ENCODE measurements at places on chromosomes 11 and 22. TPM values are rescaled to one million over a fixed set of nuclear protein-coding genes. Genes with fewer than 3 reads are reported as not detected.

- DNase-seq, result peak; percentile 58
Measured at GRCh38 chr11:76793391-76794291, 10.5 kb downstream of the TSKU start.

DNA sequence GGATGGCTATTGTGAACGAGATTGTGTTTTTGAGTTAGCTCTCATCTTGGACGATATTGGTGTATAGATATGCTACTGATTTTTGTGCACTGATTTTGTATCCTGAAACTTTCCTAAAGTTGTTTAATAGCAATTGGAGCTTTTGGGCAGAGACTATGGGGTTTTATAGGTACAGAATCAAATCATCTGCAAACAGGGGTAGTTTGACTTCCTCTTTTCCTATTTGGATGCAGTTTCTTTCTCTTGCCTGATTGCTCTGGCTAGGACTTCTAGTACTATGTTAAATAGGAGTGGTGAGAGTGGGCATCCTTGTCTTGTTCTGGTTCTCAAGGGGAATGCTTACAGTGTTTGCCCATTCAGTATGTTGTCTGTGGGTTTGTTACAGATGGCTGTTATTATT is 8.9 kb upstream of the SCGB1D1 start:
- DNase-seq, result no peak

GRCh38 chr11:111879637-111879960 is 258 bp downstream of the CFAP68 start:
- no peak for DNase-seq

DNA sequence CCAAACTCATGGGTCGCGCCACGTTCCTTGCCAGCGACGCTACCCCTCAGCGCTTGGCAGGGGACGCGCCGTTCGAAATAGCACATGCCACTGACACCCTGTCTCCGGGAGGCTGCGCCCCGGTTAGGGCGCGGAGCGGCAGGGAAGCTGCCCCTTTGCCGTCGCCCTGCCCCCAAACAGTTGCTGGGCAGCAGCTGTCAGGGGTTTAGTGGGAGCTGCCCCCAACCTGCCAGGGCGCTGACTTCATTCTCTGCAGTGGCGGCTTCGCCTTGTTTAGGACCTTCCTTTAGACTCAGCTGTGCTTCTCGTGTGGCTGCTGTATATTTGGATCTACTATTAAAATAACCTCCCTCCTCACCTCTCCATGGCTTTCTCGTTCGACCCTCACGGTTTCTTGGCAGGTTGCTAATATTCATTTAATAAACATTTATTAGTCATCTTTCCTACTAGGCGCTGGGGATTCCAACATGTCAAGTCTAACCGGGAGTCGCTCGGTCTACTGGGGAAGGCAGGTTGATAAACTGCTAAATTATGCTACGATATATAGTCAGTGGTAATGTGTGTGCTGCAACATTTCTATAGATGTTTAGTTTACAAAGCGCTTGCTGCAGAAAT is 782 bp downstream of the TMEM109 start:
- peak; percentile 91 for DNase-seq

GRCh38 chr11:74538680-74539079 is 45.2 kb upstream of the LIPT2 start:
- no peak for DNase-seq

DNA sequence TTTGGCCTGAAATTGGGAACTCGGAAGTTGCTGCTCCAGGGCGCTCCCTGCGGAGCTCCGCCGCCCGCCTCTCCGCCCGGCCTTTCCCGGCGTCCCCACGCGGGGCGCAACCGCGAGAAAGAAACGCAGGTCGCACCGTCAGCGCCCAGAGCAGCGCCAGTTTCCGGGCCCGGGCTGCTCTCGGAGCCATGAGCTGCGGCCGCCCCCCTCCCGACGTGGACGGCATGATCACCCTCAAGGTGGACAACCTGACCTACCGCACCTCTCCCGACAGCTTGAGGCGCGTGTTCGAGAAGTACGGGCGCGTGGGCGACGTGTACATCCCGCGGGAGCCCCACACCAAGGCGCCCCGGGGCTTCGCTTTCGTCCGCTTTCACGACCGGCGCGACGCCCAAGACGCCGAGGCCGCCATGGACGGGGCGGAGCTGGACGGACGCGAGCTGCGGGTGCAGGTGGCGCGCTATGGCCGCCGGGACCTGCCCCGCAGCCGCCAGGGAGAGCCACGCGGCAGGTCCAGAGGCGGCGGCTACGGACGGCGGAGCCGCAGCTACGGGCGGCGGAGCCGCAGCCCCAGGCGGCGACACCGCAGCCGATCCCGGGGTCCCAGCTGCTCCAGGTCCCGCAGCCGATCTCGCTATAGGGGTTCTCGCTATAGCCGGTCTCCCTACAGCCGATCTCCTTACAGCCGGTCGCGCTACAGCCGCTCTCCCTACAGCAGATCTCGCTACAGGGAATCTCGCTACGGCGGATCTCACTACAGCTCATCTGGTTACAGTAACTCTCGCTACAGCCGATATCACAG is 521 bp downstream of the SRSF8 start:
- DNase-seq, result peak; percentile 92

- no peak for DNase-seq
Measured at GRCh38 chr22:42363892-42364291, 68.3 kb downstream of the NFAM1 start.

GRCh38 chr22:50699756-50700386 is 27.2 kb downstream of the SHANK3 start:
- DNase-seq, result no peak

GRCh38 chr11:3952715-3953114 is 97.3 kb downstream of the STIM1 start:
- DNase-seq, result no peak

DNA sequence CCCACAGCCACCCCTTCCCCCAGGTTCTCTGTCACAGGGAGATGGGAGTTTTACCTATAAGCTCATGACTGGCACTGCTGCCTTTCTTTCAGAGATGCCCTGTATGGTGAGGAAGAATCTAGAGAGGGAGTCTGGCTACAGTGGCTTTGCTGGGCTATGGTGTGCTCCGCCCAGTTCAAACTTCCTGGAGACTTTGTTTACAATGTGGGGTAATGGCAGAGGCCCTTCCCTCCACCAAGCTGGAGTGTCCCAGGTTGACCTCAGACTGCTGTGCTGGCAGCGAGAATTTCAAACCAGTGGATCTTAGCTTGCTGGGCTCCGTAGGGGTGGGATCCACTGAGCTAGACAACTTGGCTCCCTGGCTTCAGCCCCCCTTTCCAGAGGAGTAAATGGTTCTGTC is 143.5 kb downstream of the MSANTD4 start:
- no peak for DNase-seq

GRCh38 chr22:38298312-38299005 is 18.8 kb downstream of the CSNK1E start:
- no peak for DNase-seq

GRCh38 chr11:111634981-111635705 is 32.9 kb downstream of the SIK2 start:
- DNase-seq, result no peak

GRCh38 chr22:21923163-21923561 is 29.5 kb downstream of the PPM1F start:
- DNase-seq, result no peak

GRCh38 chr11:46239801-46240061 is 37.7 kb upstream of the CREB3L1 start:
- no peak for DNase-seq

DNA sequence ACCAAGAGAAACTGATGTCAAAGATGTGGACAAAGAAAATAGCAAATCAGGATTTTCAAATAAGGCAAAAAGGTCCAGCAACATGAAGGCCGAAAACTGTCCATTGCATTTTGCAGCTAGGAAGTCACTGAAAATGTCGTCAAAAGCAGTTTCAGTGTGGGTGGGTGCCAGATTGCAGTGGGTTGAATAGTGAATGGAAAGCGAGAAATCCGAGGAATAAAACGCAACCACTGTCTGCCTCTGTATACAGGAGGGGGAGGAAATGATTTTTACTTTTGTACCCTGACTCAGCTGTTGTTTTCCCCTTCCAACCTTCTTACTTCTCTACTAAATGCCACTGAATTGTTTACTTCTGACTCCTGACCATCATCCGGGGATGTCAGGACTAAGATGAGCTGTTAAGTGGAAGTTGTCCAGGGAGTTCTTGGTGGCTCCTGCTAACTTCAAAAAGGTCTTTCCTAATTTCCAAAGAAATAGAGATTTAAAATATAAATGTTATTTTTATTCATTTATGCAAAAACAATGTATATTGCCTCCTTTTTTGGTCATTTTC is 64.9 kb upstream of the BIRC3 start:
- DNase-seq, result no peak

- peak; percentile 28 for DNase-seq
Measured at GRCh38 chr11:21604564-21604963, 588.3 kb upstream of the ANO5 start.

DNA sequence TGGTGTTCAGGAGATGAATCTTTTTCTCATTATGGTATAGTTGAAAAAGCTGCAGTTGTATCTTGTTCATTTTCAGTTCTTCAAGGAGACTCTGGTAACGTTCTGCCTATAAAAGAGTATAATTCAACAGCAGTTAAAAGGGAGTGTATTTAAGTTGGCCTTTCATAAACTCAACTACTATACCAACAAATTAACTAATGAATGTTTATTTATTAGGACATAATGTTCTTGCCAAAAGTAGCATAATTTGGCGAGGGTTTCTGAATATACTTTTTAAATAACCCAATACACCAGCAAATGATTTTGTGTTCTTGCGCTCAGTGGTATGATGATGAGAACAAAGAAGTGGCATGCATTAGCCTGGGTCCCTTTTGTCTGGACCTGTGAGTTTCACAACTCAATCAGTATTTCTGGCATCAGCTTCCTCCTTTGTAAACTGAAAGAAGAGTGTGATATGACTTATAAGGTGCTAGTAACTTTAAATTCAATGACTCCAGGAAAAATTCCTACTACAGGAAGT is 10.9 kb downstream of the SMC1B start:
- no peak for DNase-seq

- no peak for DNase-seq
Measured at GRCh38 chr11:36110668-36111410, 167.0 kb downstream of the LDLRAD3 start.

DNA sequence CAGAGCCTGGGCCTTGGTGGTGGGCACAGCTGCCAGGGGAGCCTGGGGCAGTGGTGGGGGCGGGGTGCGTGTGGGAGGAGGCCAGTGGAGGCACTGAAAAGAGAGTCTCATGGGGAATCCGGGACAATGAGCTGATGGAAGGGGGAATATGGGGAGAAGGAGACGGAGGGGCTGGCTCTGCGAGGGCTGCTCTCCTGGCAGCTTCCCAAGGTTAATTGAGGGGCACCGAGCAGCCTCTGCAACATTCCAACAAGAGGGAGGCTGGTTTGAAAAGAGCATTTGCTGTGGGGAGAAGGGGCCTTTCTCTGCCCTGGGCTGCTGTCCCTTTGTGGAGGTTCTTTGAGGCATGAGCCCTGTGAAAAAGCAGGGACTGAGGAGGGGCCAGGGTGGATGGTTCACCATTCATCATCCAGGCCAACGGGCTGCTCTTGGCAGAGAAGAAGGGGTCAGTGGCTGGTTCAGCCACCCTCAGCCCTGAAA is 9.4 kb upstream of the IGSF9B start:
- peak; percentile 49 for DNase-seq

DNA sequence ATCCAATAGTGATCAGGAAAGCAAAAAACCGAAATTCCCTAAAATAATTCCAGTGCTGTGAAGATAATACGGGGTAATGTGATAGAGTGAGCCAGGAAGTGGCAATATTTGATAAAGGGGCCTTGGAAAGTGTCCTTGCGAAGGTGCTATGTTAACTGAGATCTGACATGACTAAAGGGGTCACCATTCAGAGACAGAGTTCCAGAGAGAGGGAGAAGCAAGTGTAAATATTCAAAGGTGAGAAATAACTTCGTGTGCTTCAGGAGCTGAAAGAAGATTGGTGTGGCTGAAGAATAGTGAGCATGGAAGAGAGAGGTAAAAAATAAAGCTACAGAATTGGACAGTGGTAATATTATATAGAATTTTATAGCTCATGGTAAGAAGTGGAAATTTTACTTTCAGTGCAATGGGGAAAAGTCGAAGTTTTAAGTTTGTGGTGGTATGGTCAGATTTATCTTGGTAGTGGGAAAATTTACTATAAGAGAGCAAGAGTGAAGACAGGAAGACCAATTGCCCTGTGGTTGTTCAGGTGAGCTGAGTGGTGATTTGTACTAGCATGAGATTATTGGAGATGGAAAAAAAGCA is 164.5 kb downstream of the JRKL start:
- DNase-seq, result no peak

GRCh38 chr11:6238902-6239301 is at the start of gene CNGA4:
TSS of gene CNGA4 (plus strand) at chr11:6239089. CDS start at chr11:6239207, 118 bp downstream.
- DNase-seq, result no peak

DNA sequence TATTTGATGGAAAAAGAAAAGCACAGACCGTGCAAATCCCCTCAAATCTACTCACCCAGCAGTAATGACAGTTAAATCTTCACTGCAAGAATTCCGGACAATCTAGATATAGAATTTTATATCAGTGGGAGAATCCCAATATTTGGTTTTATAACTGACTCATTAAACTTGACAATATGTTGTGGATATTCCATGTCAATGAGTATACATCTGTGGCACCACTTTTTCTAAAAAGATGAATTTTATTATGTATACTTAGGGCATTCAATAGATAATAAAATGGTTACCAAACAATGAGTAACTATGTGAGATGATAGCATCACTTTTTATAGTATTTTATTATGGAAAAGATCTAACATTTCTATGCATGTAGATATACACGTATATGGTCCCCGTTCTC is 79.9 kb downstream of the OSBP2 start:
- DNase-seq, result no peak

GRCh38 chr11:127130321-127130720 is 129.8 kb upstream of the KIRREL3 start:
- no peak for DNase-seq

DNA sequence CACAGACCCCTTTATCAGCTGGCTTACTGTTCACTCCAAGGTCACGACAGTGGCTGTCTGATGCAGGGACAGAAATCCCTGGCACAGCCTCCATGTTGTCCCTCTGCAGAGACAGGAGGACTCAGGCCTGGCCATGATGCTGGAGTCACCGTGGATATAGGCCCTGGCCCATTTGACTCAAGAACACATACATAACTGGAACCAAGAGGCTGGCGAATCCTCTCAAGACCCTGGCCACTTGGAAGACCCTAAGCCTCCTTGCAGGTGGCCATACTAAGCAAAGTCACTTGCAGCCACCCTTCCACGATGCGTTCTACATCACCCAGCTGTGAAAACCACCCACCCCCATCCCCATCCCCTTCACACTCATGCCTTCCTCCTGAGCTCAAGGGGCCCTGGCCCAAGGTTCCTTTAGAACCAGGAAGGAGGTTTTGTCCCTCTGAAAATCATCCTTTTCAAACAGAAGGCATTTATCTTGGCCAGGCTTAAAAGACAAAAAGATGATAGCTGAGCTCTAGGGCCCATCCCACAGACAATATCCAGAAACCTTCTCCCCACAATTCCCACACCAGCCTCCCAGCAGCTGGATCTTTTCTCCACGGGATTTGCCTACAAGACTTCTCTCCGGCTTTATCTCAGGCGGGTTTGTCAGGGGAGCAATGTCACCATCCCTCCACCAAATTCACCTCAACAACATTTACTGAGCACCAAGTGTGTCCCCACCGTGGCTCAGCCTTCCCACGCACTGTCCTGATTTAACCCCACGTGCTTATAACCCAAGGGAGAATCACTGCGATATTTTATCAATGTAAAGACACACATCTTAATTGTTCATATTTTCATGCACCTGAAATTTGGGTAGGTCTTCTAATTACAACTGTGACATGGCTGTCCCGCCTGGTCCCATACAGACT is 123.4 kb upstream of the SERPIND1 start:
- no peak for DNase-seq

Gene TUBGCP6
- total RNA-seq, result 39.7 TPM

Gene TRIM49
- not detected for total RNA-seq

Gene PVALB
- 12.5 TPM for total RNA-seq

Gene RASSF10
- total RNA-seq, result 4.8 TPM

Gene TECTA
- total RNA-seq, result 2.1 TPM

Gene OR8D1
- total RNA-seq, result 0.10 TPM

Gene EHF
- 105 TPM for total RNA-seq

Gene UPB1
- 0.21 TPM for total RNA-seq

Data from tongue (tissue), 3 donors.